ENCODE measurements at places on chromosomes 13 and 19.

GRCh38 chr13:109684084-109684823 lies 102.1 kb downstream of the IRS2 start:
- no peak for DNase-seq

GRCh38 chr13:59960683-59961082 lies 203.0 kb downstream of the DIAPH3 start:
- DNase-seq, result no peak

DNA sequence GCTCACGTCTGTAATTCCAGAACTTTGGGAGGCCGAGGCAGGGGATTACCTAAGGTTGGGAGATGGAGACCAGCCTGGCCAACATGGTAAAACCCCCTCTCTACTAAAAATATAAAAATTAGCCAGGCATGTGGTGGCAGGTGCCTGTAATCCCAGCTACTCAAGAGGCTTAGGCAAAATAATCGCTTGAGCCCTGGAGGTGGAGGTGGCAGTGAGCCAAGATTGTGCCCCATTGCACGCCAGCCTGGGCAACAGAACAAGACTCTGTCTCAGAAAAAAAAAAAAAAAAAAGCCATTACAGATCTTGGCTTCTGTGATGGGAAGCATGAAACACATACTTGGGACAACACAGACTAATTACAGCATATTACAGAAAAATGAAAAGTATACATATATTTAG lies 1404.5 kb upstream of the SPRY2 start:
- DNase-seq, result no peak

- peak; percentile 19 for DNase-seq
These were observed 1.1 kb downstream of the NAA16 start for GRCh38 chr13:41312176-41312500.

- DNase-seq, result peak; percentile 45
These were observed 35.0 kb downstream of the ZSWIM4 start for GRCh38 chr19:13830114-13830740.

DNA sequence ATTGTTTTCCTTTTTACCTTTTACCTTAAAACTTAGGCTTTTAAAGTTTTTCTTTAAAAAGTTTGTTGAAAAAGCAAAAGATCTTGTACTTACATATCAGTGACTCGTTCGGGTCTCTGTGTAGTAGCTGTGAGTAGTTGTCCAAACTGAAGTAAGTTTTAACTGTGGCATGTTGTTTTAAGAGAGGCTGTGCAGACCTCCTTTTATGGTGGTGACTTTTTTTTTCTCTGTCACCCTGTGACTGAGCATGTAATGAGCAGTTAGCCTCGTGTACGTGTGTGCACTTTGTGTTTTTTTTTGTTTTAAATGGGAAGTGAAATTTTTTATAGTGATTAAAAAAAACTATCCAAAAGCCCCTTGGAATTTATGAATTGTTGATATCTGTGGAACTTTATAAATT lies at the start of gene GPR183:
TSS of gene GPR183 (minus strand) at position 153 of the 400 bp plus-strand sequence. CDS start 11,254 bp downstream, outside the sequence.
- DNase-seq, result peak; percentile 60

GRCh38 chr13:27788271-27788670 lies 4.0 kb upstream of the GSX1 start:
- DNase-seq, result no peak

DNA sequence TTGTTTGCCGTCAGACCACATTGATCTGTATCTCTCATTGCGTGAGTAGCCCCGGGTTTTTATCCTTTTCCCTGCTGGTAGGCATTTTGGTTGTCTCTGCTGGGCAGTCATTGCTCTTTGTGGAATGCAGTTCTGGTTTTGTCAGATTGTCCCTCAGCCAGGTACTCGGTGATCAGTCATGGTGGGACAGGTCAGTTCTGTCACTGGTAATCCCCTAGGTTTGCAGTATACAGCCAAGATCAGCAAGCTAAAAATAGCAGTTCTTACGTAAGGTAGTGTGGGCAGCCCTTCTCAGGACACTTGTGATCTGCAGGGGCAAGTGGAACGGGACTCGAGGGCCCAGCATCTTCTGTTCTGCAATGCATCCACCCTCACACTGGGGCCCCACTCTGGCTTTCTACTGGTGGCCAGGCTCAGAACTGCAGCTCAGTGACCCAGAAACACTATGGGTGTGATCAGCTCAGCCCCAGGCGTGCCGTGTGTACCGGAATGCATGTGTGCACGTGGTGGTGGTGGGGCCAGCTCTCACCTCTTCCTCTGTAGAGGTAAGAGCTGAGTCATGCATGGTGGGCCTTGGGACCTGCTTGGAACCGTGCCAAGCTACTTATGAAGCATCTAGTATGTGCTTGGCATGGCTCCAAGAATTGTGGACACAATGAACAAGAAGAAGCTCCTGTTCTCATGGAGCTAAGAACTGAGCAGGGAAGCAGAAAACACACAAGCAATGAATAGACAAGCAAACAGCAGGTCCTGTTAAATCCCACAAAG lies 6.3 kb downstream of the PLEKHF1 start:
- peak; percentile 85 for DNase-seq

DNA sequence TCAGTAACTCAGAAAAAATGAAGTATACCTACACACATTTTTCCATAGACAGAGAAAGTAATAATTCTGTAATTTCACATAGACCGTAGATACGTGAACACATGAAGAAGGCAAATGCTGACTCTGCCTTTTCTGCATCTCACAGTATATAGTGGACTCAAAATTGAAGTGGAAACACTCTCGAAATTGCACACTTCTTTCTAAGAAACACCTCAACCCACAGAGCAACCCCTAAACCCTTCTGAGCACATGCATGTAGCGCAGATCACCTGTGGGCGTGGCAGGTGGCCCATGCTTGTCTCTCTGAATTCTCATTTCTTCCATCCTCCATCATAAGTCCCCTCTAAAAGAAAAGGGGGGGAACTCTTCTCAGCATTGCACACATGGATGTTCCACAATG lies 34.7 kb downstream of the COL4A1 start:
- DNase-seq, result no peak

- DNase-seq, result no peak
These were observed 38.0 kb upstream of the EHD2 start for GRCh38 chr19:47675271-47675670.

- no peak for DNase-seq
These were observed 4.0 kb downstream of the TRMT1 start for GRCh38 chr19:13112555-13112954.

DNA sequence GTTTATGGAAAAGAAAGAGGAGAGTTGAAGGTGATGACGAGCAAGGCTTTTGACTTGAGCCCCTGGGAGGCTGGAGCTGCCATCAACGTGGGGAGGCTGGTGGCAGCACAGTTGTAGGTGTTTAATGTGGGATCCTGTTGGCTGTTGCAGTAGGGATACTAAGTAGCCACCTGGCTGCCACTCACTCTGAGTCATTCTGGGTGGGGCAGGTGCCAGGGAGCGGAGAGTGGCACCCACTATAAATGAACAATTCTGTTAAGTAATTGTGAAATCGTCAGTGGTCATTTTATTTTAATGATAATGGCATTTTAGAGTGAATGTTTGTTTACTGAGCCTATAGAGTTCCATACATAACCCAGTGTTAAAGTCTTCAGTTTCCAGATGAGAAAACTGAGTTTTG lies 9.8 kb downstream of the ZNF317 start:
- DNase-seq, result no peak

GRCh38 chr13:105971312-105971711 lies 564.1 kb downstream of the EFNB2 start:
- DNase-seq, result no peak

DNA sequence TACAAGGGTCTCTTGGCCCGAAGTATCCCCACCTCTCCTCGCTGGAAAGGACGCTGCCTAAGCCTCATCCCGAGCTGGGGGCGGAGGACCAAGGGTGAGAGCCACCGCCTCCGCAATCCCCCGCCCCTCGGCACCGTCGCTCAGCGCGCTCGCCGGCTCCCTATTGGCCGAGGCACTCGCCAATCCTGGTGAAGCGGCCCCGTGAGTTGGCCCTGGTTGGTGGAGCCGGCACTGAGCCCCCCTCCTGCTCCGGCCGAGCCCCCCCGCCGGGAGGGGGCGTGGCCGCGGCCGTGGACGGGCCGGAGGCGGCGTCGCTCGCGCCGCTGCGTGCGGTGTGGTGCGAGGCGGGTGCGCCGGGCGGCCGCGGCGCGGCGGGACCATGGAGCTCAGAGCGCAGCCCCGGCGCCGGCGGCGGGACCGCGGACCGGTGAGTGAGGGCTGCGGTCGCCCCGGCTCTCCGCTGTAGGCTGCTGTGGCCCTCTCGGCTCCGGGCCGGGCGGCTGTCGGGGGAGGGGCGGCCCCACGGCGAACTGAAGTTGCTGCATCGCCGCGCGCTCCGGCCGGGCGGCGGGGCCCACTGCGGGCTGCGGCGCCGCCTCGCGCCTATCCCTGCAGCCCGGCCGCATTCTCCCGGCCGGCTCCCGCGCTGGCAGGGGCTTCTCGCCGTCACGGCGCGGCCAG lies at the start of gene WASF3:
TSS of gene WASF3 (plus strand) at position 291 of the 681 bp plus-strand sequence. CDS start 84,588 bp downstream, outside the sequence.
- DNase-seq, result peak; percentile 9

DNA sequence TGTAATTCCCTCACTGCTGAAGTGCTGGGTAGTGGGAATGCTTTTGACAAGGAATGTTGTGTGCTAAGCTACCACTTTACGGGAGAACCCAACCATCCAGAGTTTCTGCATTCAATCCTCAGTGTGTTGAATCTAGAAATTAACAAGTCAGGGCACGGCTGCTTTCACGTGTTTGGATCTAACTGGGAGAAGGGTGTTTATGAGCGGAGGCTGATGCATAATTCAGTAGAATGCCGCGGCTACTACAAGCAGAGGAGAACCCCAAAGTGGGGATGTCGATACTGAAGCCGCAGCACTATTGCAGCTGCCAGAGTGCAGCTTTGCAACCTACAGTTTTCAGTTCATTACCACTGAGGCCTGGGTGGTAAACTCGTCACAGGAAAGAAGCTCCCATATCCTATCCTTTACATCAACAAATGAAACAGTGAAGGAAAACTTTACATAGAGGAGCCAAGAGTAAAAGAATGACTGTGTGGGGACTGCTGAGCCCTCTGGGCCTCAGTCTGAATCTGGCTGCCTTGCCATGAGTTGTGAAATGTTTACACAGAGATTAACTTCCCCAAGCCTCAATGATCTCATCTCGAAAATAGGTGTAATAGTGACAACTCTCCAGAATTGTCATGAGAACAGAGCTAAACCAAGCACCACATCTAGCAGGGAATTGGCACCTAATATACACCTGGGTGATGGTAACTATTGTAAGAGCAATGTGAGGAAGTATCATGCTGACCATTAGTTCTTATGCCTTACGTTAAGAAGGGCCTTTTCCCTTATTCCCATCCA lies 531.7 kb downstream of the MYO16 start:
- DNase-seq, result no peak

- DNase-seq, result no peak
These were observed 1.0 kb upstream of the ZNF529 start for GRCh38 chr19:36573895-36574720.

DNA sequence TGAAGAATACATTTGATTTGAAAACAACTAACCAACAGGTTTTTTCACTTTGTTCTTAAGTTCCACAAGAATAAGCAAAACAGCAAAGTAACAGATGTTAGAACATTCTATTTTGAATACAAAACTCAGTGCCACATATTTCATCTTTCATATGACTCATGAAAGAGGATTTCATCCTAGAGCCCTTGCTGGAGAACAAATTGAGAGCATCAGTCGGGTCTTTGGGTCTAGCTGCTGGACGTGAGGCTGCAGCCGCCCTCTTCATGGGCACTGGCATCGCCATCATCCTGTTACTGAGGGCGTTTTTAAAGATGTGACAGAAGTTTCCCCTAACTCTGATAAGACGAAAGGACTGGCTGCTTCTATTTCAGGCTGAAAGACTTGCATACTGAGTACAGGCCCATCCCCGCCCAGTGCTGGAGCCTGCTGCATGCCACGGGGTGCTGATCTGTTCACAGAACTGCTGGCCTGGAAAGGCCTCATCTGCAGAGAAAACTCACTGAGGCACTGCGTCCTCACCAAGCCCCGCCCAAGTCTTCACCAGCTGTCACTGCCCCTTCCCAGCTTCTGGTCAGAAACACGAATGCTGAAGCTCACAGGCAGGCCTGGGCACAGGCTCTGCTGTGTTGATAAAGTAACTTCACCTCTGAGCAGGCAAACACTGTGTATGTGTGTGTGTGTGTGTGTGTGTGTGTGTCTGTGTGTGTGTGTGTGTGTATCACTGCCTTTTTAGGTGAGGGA lies 101.4 kb downstream of the TUBGCP3 start:
- no peak for DNase-seq

GRCh38 chr19:47013041-47013517 lies 6.6 kb upstream of the NPAS1 start:
- DNase-seq, result peak; percentile 56

- no peak for DNase-seq
These were observed 58.3 kb upstream of the CLDN10 start for GRCh38 chr13:95494082-95494681.

DNA sequence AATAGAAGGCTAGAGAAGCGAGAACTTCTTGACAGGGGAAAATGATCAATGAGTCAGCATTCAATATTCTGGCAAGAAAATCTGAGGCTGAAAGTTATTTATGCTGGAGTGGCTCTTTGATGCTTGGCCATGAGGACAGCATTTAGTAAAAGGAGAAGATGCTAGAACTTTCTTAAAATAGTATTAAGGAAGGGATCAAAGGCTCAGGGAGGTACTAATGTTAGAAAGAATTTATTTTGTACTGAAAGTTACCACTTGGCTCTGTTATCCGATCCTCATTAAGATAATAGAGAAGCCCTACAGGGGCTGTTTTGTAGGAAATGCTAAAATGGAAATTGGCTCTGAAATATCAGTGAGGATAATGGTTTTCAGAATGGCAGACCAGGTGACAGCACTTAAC lies 1774.6 kb upstream of the PCDH20 start:
- DNase-seq, result no peak

DNA sequence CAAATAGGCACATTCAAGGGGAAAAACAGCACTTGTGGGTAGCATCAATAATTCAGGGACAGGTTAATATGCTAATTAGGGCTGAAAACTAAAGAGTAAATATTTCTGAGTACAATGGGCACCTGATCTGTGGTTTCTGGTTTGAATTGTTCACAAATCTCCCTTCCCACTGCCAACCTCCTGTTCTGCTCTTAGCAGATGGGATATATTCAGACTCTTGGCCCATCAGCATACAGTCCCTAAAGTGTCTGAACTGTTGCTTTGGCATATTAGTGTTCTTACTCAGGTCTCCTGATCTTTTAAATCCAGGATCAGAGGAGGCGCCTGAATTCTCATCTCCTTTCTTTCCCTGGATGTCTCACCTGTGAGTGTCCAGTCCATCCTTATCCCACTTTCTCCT lies 8.2 kb upstream of the LRCH1 start:
- no peak for DNase-seq

- DNase-seq, result no peak
These were observed 32.2 kb downstream of the CNMD start for GRCh38 chr13:52707375-52707774.

- DNase-seq, result no peak
These were observed 463.8 kb downstream of the ITGBL1 start for GRCh38 chr13:101916108-101916774.

DNA sequence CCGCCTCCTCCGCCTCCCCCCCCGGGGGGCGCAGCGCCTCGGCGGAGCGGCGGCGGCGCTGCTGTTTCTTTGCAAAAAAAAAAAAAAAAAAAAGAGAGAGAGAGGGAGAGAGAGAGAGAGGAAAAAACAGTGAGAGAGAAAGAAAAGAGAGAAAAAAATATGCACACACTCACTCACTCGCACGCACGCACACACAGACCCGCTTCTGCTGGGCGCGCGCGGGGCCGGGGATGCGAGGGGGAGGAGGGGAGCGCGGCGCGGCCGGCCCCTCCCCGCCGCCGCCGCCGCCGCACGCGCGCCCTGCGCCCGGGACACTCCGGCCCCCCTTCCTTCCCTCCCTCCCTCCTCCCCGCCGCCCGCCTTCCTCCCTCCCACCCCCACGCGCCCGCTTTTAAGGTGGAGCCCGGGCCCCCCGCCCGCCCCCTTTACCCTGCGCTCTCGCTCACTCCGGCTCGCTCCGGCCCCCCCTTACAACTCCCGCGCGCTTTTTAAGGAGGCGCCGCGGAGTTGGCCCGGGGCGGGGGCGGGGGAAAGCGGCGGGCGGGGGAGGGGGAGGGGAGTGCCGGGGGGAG lies at the start of gene SAMD1:
TSS of gene SAMD1 (minus strand) at position 243 of the 572 bp plus-strand sequence.
- peak; percentile 88 for DNase-seq

All from CD4-positive, alpha-beta T cell treated with Interferon alpha-2 for 1 hour (primary cell).